ENCODE measurements at places on chromosomes 12 and 14. TPM values are rescaled to one million over a fixed set of nuclear protein-coding genes. Genes with fewer than 3 reads are reported as not detected.

DNA sequence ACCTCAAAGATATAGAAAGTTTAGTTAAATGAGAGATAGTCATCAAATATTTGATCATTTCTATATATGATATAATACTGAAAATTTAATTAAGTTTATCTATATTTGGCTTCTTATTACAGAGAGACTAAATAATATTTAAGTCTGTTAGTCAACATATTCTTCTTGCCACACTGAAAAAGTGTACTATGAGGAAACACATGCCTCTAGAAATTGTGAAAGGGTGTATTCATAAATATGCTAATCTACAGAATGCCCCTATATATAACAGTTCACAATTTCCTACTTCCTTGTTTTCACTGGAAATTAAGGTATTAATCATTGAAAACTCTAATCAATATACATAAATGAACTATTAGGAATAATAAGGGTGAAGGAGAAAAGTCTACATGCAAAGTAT is 31.4 kb upstream of the ETV6 start:
- DNase-seq: no peak

ANO2 gene
- polyA plus RNA-seq: 0.15 TPM

DNA sequence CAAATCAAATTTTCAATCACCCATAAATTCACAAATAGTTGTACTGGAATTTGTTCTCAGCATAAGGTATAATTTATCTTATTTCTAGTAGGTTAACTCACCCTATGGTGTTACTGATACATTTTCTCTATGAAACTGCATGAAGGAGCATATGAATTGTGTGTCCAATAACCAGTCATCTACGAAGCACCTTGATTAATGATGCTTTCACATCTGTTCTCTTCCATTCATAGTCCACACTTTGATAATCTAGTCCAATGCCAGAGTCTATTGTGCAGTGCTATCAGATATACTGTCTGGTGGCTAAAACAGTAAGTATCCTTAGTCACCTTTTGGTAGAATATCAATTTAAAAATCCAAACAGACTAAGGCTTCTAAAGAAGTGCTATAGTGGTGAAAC is 876.0 kb downstream of the RPS29 start:
- no peak for DNase-seq

GRCh38 chr14:75113932-75114539 is 12.8 kb downstream of the NEK9 start:
- DNase-seq: no peak

GRCh38 chr14:76085358-76085757 is 66.4 kb upstream of the GPATCH2L start:
- no peak for DNase-seq

CACNA1C gene
- polyA plus RNA-seq: 5.4 TPM

- no peak for DNase-seq
These were observed 19.3 kb upstream of the TFCP2 start for GRCh38 chr12:51192284-51192671.

- DNase-seq: no peak
These were observed 908 bp upstream of the CDKL1 start for GRCh38 chr14:50397390-50398188.

GRCh38 chr12:69685810-69686209 is 13.3 kb downstream of the BEST3 start:
- peak; percentile 70 for DNase-seq

All from fibroblast of lung (primary cell).